ENCODE measurements at places on chromosomes 7 and 10.

DNA sequence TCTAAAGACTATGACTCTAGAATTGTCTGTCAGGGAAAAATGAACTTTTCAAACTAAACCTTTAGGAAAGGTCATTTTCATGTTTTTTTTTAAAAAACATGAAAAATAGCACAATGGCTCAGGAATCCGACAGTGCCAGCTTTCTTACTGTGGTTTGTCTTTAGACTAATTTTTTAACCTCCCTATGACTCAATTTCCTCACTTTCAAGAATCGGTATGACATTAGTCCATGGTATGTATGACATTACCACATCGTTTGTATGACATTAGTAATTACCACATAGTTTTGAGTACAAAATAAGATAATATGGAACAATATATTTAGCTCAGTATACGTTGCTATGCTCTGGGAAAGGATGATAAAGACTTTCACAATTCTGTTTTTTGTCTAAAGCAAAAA, 383.2 kb downstream of the PTPRN2 start:
- no peak for DNase-seq

DNA sequence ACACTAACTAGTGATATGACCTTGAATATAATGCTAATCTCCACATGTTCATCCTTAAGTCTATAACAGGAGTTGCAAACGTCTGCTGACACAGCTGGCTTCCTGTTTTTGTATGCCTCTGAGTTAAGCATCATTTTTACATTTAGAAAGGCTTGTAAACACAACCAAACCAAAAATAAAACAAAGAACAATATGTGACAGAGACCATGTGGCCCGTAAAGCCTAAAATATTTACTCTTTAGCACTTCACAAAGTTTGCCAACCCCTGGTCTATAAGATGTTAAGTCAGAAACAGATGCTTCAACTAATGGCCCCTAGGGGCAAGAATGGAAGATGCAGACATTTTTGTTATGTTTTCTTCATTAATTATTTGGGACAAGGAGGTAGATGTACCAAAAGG, 109.3 kb downstream of the CPEB3 start:
- no peak for DNase-seq

DNA sequence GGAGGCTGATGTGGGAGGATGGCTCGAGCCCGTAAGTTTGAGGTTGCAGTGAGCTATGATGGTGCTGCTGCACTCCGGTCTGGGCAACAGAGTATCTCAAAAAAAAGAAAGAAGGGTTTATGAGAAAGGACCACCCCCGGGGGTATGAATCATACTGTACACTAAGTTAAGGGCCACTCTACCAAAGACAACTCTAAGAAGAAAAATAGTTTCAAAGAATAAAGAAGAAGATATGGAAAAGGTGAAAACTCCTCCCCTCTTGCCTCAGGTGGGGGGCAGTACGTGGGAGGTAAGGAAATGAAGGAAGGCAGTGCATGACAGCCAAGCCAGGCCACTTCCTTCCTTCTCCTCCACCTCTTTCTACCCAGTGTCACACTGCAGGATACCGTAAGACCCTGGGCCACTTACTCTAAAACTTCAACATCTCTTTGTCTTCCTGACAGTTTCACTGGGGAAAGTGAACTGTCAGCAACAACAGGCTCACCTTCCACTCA, 61.3 kb downstream of the PIP4K2A start:
- no peak for DNase-seq

- no peak for DNase-seq
Observed at GRCh38 chr10:5538446-5538845, 13.7 kb downstream of the CALML3 start.

DNA sequence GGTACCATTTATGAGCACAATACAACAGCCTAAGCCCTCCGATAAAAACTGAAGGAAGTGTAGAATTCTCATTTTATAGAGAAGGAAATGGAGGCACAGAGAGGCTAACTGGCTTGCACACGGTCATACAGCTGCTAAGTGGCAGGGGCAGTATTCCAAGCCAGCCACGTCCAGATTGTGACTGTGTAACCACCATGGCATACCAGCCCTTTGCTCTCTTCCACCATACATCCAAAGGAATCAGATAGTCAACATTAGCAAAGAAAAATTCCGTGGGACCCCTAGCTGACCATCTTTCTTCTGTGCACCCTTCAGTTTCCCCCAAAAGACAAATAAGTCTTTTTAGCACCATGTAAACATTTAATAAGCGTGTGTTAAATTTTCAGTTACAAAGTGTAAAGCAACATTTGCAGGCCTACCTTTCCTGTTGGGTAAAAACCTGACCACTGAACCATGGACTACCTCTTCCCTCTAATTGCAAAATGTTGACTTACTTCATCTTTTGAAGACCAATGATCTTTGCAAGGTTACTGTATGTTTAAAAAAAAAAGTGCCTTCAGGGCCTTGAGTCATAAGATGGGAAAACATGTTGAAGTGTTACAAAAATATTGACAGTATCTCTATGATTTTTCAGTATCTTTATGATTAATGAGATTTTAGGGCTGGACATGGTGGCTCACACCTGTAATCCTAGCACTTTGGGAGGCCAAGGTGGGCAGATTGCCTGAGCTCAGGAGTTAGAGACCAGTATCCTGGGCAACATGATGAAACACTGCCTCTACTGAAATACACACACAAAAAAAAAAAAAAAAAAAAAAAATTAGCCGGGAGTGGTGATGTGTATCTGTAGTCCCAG, 24.3 kb upstream of the PDZD8 start:
- DNase-seq, result no peak
